Parietal lobe (tissue), 2 donors: ENCODE measurements at places on chromosomes 12 and 14. TPM values are rescaled to one million over a fixed set of nuclear protein-coding genes. Genes with fewer than 3 reads are reported as not detected.

The DPY19L2 gene
- total RNA-seq: 49.8 TPM

The ZNF385A gene
- 2.8 TPM for total RNA-seq

The TBX5 gene
- not detected for total RNA-seq

The RTN1 gene
- total RNA-seq: 797 TPM

The DCN gene
- total RNA-seq: 20.3 TPM

The C12orf50 gene
- total RNA-seq: 0.31 TPM

The PLA2G1B gene
- not detected for total RNA-seq

The NYNRIN gene
- total RNA-seq: 34.7 TPM

The DAO gene
- total RNA-seq: not detected

The FZD10 gene
- 0.31 TPM for total RNA-seq

The P2RX2 gene
- not detected for total RNA-seq

The TAS2R9 gene
- total RNA-seq: 2.8 TPM

The AQP6 gene
- total RNA-seq: 0.31 TPM

The ATXN3 gene
- 36.0 TPM for total RNA-seq

The DENND5B gene
- 85.1 TPM for total RNA-seq

The ADAM21 gene
- not detected for total RNA-seq

The DYRK2 gene
- 107 TPM for total RNA-seq
